Fibroblast of villous mesenchyme (primary cell): ENCODE measurements at places on chromosomes 1 and 21. TPM values are rescaled to one million over a fixed set of nuclear protein-coding genes. Genes with fewer than 3 reads are reported as not detected.

Gene FAM151A
- total RNA-seq: not detected in 2 replicates

Gene FTCD
- under 0.01 and 0.43 TPM in 2 replicates for total RNA-seq

Gene SH2D1B
- not detected in 2 replicates for total RNA-seq

DNA sequence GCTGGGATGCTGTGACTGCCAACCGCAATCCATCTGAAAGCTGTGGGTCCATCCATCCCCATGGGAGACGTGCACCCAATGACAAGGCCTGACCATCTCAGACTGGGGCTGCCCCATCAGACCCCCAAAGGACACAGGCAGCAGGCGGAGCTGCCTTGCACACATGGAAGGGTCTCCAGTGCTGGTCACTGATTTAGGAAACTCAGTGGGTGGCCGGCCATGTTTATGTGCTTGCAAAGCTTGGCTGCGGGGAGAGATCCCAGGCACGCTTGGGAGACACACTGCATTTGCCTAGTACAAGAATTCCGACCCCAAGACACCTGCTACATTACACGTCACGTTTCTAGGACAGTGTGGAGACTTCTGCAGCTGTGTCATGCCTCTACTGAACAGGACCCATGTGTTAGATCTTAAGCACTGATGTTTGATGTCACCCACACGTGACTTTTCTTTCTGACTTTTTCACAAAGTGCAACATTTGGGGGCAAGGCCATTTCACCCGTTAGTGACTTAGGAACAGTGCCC lies 181.4 kb downstream of the CLIC6 start:
- DNase-seq: no peak

DNA sequence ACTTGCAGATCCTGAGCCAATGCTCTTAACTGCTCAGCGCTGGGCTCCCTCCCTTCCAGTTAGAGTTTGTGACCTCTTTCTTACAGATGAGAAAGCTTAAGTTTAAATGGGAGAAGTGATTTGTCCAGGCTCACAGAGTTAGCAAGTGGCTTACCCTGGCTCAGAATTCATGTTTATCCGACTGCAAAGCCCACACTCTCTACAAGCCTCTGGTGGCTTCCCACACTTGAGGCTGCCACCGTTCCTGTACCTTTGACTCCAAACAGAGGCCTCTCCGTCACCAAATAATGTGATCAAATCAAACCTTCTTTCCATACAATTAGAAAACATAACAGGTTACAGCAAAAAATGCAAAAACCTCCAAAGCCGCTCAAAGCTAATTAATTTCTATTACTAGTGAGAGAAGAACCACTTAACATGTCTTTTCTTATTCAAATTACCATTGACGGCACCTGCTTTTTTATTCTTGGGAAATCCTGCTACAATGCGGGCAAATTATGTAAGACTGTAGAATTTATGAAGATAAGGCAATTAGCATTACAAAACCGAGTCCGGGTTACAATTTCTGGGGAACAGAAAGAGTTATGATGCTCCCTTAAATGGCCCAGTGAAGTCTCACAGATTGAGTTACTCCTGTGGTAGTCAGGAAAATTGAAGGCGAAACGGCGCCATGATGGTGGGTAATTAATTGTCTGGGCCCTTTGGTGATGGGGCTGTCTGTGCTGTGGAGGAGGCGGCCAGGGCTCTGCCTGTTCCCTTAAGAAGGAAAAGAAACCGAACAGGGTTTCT lies 324.3 kb upstream of the POU3F1 start:
- no peak for DNase-seq

DNA sequence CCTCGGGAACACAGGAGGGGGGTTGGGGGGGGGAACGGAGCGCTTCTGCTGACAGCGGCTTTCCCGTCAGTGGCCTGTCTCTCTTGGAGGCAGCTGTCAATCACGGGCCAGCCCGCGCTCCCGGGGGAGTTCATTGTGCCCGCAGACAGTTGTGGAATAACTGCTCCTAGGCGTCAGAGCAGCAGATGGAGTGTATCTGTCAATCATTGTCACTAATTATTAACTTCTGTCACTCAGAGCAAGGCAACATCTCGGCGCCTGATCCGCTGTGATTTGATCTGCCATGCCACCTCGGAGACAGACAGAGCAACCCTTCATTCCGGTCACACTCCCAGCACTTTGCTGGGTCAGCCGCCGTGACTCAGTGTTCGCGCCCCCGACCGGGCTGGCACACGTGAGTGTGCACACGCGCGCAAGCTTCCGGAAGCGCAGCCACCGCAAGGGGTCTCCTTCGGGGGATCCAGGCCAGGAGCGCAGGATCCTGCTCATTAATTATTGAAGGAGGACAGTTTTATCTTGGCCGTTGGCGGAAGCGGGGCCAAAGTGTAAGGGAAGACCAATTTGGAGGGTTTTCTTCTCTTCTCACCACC lies 75.8 kb downstream of the RRAGC start:
- DNase-seq: no peak

- no peak for DNase-seq
These were observed 71.3 kb downstream of the RIPK4 start for GRCh38 chr21:41695513-41695912.

- DNase-seq: peak; percentile 44
These were observed 690.7 kb downstream of the NCAM2 start for GRCh38 chr21:21688889-21689288.

DNA sequence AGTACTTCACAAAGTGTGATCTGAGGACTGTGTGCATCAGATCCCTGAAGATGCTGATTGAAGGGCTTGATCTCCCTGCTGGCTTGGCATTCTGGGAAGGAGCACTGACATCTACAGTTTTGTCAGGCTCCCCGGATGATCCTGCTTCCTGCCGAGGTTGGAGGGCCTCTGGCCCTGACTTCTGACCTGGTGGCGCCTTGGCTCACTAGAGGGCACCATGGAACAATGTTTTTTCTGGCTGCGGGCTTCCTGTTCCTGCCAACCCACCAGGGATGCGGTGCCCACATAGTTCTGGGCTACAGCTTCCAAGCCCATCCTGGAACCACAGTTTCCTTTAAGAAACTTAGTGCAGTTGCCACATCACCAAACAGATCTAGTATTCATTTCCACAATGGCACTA lies 38.8 kb upstream of the RASAL2 start:
- DNase-seq: no peak

- DNase-seq: no peak
These were observed 400.4 kb upstream of the PLXNA2 start for GRCh38 chr1:208644401-208645160.

DNA sequence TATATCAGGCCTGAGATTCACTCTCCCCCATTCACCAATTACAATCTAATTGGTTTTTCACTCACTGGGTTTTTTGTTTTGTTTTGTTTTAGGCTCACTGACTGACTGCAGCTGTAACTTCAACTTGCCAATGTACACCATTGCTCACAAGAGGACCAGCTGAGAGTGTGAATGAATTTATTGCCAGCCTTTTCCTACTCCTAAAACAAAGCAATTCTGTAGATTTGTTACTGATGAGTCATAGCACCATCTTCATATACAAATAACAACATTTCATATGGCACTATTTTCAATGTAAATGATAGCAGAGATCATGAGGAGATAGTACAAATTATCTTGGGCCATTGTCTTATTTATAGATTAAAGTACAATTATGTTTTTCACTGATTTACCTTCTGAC lies 76.0 kb upstream of the DPYD start:
- DNase-seq: no peak

DNA sequence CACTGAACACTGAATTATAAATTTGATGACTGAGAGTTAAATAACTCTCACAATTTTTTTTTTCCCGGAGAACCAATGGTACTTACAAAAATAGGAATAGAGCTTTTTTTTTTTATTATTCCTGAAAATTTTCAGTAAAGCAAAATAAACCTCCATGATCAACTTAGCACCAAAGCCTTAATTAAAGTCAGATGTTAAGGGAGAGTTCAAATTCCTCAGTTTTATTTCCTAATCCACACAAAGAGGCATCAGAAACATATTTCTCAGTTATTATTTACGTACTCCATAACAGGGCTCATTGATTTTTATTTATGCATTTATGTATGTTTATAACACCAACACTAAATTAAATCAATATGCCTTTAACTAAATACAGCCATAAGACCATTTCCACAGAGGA lies 55.5 kb downstream of the PLPPR5 start:
- DNase-seq: peak; percentile 36

DNA sequence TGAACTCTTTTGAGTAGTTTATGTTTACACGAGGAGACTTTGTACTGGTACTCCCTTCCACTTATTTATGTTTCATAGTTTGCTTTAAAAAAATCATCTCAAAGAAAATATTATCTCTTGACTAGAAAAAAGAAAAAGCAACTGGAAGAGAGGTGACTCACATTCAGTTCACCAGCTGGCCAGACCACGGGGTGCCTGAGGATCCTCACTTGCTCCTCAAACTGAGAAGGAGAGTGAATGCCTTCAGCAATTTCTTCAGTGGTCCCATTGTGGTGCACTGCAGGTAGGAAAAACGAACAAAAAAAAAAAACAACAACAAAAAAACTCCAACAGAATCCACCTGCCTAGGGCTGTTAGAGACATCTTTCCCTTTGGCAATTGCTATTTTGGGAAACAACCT lies 102.9 kb downstream of the PTPRC start:
- no peak for DNase-seq

GRCh38 chr1:247211339-247211738 lies 39.5 kb upstream of the ZNF124 start:
- DNase-seq: no peak
